Activated CD4-positive, alpha-beta T cell treated with anti-CD3 and anti-CD28 coated beads for 36 hours (primary cell): ENCODE measurements at places on chromosomes 7 and 10.

GRCh38 chr10:125415006-125415633 lies 254.8 kb upstream of the CTBP2 start:
- no peak for DNase-seq

DNA sequence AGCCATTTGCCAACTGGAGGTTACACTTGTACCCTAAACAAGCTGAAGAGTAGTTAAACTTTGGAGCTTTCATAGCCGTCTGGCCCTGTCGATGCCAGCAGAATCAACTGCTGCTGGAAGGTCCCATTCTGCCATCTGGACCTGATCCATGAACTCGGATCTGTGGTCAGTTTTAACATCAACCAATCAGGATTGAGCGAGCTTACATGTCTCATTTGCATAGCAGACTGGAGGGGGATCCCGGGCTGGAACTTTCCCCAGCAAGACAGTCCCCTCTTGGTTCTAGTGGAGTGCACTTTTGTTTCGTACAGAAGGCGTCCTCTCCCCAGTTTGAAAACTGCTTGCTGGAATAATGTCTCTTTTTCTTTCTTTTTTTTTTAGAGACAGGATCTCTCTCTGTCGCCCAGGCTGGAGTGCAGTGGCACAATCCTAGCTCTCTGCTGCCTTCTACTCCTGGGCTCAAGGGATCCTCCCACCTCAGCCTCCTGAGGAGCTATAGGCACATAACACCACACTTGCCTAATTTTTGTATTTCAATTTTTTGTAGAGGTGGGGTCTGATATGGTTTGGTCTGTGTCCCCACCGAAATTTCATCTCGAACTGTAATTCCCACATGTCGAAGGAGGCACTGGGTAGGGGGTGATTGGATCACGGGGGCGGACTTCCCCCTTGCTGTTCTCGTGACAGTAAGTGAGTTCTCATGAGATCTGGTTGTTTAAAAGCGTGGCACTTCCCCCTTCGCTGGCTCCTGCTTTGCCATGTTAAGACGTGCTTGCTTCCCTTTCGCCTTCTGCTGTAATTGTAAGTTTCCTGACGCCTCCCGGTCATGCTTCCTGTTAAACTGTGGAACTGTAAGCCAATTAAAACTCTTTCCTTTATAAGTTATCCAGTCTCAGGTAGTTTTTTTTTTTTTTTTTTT lies 42.8 kb upstream of the SEPHS1 start:
- DNase-seq = no peak

GRCh38 chr10:48605786-48606529 lies 1.1 kb upstream of the ARHGAP22 start:
- DNase-seq = no peak

DNA sequence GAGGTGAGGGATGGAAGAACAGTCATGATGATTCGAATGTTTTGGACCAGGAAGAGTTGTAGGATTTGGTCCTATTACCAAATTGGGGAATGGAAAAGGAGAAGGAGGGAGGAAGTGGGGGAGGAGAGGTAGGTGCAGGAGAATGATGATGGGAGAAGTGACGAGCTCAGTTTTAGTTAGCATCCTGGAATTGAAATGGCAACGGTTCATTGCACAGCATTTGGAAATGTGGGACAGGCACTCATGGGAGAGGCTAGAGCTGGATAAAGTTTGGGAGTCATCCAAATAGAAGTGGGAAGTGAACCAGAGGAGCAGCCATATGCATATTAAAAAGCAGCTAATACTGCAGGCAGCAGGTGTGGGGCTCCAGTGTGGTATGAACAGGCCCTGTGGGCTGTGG lies 253.6 kb downstream of the SORCS3 start:
- no peak for DNase-seq

- no peak for DNase-seq
Observed at GRCh38 chr7:128233471-128233870, 7.6 kb upstream of the LEP start.

GRCh38 chr7:123865517-123866117 lies 20.6 kb downstream of the HYAL4 start:
- peak; percentile 61 for DNase-seq

- no peak for DNase-seq
Observed at GRCh38 chr10:11197878-11198277, 180.2 kb downstream of the CELF2 start.

- DNase-seq = no peak
Observed at GRCh38 chr7:101550641-101551541, 78.2 kb downstream of the MYL10 start.

DNA sequence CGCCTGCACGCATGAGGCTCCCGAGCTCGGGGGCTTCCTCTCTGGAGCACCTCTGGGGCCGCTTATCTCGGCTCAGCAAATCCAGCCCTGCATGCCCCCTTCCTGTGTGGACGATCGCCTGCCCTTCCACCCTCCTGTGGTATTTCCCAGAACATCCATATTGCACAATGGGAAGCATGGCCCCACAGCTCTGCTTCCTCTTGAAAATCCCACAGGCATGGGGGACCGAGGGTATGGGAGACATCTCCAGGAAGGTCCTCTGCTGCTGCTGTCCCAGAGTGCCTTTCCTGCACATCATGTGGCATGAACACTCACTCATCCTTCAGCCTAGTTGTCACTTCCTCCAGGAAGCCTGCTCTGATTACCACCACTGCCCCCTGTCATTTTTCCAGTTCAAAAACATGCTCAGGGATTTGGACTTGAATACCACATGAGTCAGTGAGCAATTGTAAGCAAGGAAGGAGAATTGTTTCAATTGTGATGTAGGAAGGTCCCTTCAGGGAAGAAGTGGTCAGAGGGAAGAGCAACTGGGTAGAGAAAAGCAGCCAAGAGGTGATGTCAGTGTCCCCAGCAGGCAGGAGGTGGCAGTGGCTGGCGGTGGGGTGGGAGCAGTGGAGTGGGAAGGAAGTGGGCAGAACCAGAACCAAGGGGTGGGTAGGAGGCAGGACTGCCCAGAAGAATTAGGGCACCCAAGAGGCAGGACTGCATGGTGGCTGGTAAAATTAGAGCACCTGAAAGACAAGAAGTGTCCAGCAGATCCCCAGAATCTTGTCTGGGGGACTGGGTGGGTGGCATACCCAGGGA lies 67.5 kb upstream of the ZMIZ1 start:
- DNase-seq = no peak

DNA sequence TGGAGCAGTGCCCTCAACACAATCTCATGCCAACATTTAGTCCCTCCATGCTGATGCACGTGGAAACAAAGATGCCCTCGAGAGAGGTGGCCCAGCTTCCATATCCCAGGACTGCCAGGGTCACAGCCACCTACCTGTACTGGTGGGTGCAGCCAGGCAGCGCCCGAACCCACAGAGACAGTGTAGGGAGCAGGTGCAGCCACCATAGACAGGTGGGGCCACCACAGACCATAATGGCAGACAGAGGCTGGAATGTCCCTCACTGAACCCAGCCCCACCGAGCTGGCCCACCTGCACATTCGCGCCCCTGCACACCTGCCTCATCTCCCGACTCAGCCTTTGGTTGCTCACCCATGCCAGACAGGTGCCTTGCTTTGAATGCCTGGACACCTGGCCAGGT lies 18.3 kb upstream of the CPXM2 start:
- DNase-seq = no peak

DNA sequence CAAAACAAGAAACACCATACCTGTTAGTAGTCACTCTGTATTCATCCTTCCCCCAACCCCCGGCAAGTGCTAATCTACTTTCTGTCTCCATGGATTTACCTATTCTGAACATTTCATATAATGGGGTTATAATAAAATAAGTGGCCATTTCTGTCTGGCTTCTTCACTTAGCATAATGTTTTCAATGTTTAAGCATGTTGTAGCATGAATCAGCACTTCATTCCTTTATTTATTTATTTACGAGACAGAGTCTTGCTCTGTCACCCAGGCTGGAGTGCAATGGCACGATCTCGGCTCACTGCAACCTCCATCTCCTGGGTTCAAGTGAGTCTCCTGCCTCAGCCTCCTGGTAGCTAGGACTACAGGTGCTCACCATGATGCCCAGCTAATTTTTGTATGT lies 69.2 kb downstream of the HIP1 start:
- no peak for DNase-seq

DNA sequence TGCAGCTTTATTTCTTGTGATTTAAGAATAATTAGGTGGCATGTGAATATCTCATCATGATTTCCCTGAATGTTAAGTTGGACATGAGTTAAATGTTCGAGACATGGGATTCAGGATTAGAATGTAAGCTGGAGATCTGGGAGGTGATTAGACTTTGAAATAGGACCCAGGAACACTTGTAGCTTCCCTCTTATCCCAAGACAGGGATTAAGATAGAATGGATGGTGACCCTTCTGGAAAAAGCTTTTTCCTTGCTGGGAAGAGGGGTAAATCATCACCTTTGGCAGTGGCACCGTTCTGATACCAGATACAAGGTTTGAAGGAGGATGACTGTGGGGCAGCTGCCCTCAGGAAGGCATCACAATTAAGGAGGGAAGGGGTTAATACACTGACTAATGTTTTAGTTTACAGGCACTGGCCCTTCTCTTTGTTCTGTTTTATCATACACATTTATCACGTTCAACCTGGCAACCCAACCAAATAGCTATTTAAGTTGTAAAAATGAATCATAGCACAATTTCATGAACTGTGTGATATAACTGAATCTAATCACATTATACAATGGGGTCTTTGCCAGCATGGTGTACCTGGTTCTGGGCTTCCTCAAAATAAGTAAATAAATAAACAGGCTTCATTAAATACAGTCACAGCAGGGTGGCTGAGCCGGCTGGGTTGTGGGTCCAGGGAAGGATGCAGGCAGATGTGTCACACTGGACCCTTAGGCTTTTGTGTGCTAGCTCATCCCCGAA lies 212.7 kb downstream of the LRMDA start:
- DNase-seq = no peak

DNA sequence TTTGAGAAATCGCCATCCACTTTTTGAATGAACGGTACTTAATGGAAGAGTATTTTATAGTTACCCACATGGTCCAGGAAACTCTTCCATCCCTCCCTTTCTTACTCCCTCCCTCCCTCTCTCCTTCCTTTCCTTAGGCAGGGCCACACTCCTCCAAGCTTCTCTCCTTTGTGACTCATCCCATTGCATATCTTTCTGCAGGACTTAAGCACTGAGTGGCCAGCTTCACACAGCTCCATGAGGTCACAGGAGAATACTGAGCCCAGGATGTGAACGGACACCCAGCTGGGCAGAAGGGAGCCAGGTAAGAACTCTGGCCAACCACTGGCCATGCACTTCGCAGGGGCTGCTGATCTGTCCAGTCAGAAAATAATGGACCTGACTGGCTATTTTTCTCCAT lies 189.7 kb upstream of the ADCY1 start:
- DNase-seq = no peak

GRCh38 chr7:26159243-26159642 lies 7.2 kb downstream of the NFE2L3 start:
- DNase-seq = no peak

GRCh38 chr7:144738708-144739314 lies 97.0 kb downstream of the TPK1 start:
- DNase-seq = peak; percentile 11

GRCh38 chr7:22013711-22014110 lies 68.0 kb upstream of the CDCA7L start:
- DNase-seq = no peak
